ENCODE measurements at places on chromosomes 5 and 9. TPM values are rescaled to one million over a fixed set of nuclear protein-coding genes. Genes with fewer than 3 reads are reported as not detected.

SLC27A6 gene
- total RNA-seq, result not detected

DNA sequence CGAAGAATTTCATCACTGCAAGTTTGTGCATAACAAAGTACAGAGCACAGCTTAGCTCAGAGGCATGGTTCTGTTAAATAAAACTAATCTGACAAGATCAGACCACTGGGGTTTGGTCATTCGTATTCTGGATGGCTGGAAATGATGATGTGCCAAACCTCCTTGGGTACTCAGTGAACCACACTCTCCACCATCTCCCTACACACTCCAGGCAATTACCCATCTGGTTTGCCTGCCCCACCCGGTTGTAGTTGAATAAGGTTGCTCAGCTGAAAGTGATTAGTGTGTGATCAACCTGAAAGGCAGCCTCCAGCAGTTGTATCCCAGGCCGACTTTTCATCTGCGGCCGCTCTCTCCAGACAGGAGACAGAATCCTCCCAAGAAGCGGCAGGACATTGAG is 371.4 kb downstream of the TLE1 start:
- peak; percentile 76 for DNase-seq

POU4F3 gene
- total RNA-seq, result 0.17 TPM

AP3S1 gene
- 161 TPM for total RNA-seq

DNA sequence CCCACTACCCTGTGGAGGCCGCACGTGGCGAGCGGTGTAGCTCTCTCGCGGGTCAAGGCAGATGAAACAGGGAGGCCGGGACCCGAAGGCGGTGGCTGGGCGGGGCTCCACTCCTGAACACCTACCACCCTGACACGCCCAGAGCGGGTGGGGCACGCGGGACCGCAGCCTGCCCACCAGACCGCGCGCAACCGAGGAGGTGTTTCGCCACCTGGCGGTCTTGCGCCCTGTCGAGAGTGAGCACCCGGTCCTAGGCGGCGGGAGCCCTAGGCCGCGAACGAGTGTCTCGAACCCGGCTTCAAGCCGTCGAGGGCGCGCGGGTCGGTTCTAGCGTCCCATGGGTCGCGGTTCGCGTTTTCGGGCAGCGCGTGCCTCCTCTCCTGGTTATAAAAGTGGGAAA is 2.2 kb upstream of the EXOSC3 start:
- DNase-seq, result no peak

LCN12 gene
- 1.2 TPM for total RNA-seq

Measured in M059J (cell line).